ENCODE measurements at places on chromosomes 4 and X.

- DNase-seq = no peak
Observed at GRCh38 chrX:45912316-45912715, 632.9 kb downstream of the ZNF674 start.

DNA sequence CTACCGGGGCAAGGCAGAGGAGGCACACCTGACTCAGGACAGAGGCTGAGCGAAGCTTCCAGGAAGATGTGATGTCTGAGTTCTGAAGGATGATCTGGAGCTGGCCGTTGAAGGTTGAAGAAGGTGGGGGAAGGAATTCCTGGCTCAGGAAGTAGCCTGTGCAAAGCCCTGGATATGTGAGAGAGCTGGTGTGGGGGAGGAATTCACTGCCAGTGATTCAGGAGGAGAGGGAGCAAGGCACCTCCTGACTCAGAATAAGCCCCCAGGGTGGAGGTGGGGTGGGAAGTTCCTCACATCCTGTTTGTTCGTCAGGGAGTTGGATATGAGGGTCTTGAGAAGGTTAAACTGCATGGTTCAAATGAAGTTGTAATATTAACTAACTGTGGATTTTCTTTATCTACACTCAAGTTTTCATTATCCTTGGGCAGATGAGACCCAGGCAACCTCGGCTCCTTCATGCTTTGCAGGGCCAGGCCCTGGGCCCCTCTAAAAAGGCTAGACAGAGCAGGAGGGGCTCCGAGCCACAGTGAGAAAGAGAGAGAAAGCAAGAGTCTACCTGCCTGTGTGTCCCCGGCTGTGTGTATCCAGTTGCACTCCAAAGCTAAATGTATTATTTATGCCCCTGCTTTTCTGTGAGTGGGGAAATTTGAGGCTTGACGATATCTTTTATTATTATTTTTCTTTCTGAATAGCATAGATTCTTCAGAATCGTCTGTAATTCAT, 7.1 kb downstream of the NHSL2 start:
- no peak for DNase-seq

GRCh38 chrX:65994519-65995506, 45.1 kb downstream of the VSIG4 start:
- no peak for DNase-seq

DNA sequence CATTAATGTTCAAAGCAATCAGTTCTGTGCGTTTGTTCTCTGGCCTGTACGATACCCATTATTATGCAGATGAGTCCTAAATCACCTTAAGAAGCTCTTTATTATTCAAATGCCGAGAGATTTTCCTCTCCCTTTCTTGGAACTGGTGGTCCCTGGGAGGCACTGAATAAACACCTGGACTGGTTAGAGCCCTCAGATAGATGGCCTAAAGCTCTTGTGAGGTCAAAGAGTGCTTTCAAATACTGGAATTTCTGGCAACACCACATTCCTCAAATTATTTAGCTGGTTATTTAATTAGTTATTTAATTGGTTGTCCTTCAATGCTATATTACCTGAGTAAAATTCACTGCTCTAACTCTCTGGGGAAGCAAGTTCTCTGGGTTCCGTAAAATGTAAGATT, 3.0 kb downstream of the ARHGEF38 start:
- no peak for DNase-seq

DNA sequence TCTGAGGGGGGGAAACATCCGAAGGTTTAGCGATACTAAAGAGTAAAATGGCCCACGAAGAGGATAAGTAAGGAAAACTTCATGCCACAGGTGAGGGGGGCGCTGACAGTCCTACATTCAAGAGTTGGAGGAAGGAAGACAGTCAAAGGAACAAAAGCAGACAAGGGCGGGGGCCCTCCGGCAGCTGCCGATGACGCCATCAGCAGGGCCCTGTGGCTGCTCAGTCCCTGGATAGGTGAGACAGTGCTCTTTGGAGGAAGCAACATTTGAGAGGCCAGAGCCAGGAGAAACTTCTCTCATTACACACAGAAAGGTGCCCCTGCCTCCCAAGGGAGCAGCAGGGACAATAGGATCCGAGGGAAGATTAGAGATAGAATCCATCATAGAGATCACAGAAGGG, 41.5 kb downstream of the RAB40AL start:
- no peak for DNase-seq

- no peak for DNase-seq
Observed at GRCh38 chr4:132710971-132711370, 438.1 kb upstream of the PCDH10 start.

Data from eye (tissue), 1 donor.